ENCODE measurements at places on chromosomes 5 and 9.

DNA sequence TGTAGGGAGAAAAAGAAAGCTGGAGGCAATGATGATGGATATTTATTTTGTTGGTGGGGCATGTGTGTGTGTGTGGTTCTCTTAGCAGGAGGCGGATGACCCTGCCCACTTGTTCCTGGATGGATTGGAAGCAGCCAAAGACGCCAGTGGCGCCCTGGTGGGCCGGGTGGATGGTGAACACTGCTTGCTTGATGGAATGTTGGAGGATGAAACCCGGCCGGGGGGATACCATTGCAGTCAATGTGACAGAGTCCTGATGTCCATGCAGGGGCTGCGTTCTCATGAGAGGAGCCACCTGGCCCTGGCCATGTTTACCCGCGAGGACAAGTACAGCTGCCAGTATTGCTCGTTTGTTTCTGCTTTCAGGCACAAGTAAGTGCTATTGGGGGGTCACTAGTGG is 69.2 kb downstream of the ZNF462 start:
- DNase-seq, result no peak

DNA sequence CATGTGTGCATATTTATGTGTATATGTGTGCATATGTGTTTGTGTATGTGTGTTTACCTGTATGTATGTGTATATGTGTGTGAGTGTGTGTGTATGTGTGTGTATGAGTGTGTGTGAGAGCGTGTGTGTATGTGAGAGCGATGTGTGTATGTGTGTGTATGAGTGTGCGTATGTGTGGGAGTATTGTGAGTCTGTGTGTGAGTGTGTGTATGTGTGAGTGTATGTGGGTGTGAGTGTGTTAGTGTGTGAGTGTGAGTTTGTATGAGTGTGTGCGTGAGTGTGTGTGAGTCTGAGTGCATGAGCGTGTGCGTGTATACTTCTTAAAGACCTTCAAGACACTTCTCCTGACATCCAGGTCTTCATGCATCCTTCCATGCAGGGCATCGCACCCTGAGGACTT is 49.6 kb downstream of the CFAP77 start:
- DNase-seq, result no peak

DNA sequence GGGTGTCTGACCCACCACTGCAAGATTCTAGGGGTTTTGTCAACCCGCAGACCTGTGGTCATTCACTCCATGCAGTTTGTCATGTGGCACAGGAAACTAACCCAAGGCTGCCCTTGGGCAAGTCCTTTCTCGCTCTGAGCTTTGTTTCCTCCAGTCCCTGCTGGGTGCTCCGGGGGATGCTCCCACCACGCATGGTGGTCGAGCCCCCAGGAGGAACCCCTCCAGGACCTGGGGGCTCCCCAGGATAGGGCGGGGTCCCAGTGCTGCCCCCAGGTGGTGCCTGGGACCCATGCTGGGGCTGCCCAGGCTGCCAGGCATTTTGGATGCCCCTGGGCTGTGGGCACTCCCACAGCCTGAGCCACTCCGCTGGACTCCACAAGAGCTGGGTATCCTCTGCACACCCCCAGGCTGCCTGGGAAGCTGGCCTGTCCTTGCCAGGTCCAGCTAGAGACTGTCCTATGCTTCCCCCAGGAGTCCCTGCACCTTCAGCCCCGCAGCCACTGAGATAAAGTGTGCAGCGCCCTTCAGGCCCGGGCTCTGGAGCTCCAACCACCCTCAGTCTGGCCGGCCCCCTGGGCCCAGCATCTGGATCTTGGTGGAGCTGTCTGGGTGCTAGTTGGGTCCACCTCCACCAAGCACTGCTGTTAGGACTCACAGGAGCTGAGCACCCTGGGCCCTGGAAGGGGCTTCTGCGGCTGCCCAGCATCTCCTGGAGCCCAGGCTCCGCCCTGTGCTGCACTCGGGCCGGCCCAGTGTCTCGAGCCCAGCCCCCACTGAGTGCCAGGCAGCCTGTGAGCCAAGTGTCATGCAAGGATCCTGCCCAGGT is 104.3 kb downstream of the PHF2 start:
- peak; percentile 2 for DNase-seq

DNA sequence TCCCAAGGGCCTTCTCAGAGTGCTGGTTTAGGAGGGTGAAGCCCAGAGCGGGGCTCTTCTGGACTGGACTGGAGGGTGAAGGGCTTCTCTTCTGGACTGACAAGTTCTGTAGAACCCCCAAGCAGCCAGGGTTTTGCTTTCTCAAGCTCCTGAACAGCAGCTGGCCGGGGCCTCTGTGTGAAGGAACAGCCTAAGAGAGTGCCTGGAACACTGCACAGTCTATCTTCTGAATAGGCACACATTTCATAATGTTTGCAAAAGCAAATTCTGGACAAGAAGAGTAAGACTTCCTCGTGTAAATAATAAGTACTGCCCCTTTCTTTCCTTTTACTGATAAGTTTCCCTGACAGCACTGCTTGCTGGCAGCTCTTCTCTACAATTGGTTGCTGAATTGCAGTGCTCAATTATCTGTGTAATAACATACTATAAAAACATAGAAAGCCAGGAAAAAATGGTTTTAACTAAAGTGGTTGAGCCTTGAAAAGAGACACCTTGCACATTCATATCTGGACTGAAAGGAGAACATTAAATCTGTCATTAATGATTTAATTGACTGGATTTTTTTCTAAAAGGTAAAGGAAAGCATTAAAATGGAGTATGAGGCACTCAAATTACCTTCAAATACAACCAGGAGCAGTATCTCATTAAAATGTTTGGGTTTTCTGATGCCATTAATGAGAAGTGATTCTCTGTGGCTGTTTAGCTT is 20.5 kb downstream of the MAST4 start:
- no peak for DNase-seq

DNA sequence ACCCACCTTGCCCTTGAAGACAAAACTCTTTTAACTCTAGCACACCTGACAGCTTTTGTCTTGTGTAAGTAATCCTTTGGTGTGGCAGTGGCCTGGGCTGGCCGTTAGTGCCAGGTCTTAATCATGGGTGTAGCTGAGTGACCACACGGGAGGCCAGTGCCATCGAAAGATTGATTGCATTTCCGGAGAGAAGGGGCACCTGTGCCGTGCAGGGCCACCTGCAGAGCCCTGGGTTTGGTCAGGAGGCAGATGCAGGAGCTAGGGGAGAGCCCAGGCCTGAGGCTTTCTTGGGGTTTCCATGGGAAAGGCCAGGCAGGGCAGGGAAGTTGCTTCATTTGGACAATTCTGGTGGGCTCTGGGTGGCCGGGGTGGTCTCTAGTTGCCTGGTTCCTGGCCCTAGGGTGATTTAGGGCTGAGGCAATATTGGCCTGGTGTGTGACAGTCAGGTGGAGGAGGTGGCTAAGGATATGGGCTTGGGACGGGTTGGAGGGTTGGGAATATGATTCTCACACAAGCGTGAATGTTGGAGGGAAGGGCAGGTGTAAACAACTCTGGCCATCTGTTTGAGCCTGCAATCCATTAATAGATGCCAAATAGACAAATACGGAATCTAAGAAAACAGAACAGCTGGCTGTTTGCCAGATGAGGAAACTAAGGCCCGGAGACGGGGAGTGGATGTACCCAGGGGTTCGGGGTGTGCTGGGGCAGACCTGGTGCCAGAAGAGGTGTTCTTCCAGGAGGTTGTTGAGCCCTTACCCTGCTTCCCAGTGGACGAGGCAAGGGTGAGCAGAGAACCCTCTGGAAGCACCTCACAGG is 4.6 kb downstream of the DBH start:
- DNase-seq, result no peak

DNA sequence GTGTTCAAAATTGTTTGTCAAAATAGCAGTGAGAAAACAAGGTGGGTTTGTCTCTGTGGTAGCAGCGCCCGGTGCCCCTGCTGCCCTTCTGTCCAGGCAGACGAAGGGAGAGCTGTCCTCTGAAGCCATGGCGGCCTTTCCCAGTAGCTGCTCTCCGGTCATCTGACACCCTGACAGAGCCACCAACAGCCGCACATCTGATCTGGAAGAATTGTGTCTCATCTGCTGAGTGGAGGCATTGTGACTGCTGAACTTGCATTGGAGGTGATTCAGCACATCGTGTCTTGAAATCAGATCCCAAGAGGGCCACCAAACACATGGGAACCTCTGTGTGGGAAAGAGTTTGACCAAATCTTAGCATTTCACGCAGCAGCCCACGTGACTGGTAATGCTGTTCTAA is 337.6 kb upstream of the IRX1 start:
- DNase-seq, result no peak

GRCh38 chr5:15585841-15586591 is 86.0 kb downstream of the FBXL7 start:
- no peak for DNase-seq

DNA sequence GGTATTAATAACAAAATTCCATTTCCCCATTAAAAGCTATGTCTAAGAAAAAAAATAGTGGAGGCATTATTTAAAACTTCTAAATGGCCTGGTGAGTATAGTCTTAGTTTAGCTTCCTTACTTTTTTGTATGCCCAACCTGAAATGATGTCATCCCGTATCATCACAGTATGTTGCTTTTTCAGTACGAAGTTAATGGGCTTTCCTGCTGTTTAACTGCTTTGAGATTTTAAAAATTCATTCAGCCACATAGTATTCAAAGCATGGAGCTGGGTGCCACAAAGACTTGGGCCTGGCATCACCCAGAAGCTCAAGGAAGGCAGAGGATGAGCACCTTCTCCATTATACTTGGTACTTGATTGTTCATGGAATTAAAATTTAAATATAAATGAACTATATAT is 7.4 kb downstream of the F2RL2 start:
- no peak for DNase-seq

DNA sequence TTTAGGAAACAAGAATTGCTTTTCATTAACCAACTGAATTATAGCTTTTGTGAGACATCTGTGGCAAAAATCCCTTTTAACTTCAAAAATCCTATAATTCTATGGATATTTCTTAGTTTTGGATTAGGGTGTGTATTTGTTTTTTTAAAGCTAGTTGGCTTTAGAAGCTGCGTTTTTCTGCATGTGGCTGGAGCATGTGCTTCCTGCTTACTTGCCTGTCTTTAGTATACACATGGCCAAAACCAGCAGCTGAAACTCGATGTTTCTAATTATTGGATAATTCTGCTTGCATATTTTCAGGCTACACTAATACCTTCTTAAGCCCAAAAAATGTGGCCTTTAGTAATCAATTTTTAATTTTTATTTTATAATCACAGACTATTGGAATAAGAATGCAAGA is 8.9 kb downstream of the RECK start:
- DNase-seq, result no peak

GRCh38 chr9:107542411-107543157 is 53.0 kb upstream of the KLF4 start:
- DNase-seq, result no peak

DNA sequence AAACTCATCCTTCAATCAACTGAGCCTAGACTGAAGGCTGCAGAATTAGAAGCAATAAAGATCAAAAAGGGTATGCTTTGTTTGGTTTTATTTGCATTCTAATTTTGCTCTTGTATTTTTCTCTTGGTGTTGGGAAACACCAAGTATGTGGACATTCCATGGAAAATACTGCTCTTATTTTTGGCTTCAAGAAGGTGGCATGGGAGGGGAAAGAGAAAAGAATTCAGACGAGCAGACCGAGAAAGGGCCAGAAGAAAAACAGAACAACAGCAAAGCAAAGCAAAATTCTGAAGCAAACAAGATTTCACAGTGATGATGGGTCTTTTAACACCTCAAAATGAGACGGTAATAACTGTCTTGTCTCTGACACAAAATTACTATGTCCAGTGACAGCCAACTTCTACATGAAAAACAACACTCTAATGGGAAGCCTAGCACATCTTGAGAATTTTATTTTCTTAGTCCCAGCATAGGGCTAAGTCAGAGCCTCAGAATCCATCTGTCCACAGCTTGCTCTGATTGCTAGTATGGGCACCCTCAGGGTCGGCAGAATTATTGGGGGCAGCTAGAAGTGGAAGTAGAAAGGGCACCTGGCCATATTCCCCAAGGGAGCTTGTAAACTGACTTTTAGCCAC is 26.8 kb downstream of the FREM1 start:
- DNase-seq, result no peak

GRCh38 chr5:146072595-146072994 is 32.8 kb downstream of the PLAC8L1 start:
- DNase-seq, result no peak

DNA sequence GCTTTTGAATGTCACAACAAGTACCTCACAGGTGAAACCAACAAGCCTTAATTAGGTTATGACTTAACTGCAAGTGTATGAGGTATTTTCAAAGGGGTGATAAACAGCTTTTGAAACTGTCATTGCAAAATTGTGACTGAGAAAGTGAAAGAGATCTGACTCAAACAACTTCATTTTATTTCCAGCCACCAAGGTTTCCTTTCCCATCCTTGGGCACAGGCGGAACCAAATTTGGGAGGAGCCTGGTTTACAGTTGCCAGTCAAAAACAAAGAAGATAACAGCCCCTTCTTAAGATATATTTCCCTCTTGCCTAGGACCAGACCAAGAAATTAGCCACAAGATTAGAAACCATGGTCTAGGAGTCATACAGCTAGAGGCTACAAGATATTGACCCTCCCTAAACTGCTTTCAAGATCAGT is 417.1 kb downstream of the CSNK1G3 start:
- no peak for DNase-seq

- no peak for DNase-seq
These were observed 239.9 kb downstream of the ATPSCKMT start for GRCh38 chr5:10009802-10010201.

DNA sequence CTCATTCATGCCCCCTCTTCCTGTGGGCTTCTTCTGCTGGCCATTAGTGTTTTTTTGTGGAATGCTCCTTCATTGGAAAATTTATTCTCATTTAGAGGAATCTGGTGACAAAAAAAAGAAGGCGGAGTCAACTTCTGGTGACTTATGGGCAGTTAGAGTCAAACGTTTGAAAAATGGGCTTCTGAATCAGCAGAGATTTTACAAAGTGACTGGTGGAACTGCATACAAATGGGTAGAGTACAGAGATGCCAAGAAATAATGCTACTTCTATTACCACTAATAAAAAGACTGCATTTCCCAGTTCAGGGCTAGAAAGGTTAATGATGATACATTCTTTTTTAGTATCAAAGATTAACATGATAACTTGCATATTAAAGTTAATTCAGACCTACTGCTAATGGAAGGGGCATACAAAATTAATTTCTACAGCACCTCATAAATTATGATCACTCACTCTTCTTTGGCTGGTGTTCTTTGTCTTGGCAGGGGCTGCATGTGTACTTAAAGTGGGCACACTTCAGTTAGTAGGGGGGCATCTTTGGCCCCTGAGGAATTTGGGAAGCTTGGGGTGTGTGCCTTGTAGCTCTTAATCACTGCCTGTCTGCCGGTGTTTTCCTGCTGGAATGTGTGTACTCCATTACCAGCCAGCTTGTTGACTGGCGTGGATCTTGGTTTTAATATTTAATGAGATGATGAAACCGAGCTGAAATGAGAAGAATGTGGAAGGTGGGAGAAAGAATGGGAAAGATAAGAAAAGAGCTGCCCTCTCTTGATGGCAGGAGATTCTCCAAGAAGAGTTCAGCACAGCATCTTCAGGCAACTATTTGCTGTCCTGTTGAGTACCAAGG is 148.9 kb downstream of the DOCK2 start:
- no peak for DNase-seq

DNA sequence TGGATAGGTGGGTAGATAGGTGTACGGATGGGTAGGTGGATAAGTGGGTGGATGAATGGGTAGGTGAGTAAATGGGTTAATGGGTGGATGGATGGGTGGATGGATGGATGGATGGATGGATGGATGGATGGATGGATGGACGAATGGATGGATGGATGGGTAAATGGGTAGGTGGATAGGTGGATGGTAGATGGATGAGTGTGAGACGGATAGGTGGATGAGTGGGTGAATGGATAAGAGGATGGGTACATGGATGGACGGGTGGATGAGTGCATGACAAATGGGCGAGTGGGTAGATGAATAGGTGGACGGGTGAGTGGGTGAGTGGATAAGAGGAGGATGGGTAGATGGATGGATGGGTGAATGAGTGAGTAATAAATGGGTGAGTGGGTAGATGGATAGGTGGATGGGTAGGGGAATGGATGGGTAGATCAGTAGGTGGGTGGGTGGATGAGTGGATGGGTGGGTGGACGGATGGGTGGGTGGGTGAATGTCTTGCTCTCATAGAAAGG is 179.2 kb downstream of the FGF18 start:
- no peak for DNase-seq
